ENCODE measurements at places on chromosomes 6 and 20. TPM values are rescaled to one million over a fixed set of nuclear protein-coding genes. Genes with fewer than 3 reads are reported as not detected.

- DNase-seq = no peak
Measured at GRCh38 chr20:39356908-39357307, 394.8 kb downstream of the DHX35 start.

GRCh38 chr20:33839591-33839990 lies 28.4 kb downstream of the CHMP4B start:
- no peak for DNase-seq

DNA sequence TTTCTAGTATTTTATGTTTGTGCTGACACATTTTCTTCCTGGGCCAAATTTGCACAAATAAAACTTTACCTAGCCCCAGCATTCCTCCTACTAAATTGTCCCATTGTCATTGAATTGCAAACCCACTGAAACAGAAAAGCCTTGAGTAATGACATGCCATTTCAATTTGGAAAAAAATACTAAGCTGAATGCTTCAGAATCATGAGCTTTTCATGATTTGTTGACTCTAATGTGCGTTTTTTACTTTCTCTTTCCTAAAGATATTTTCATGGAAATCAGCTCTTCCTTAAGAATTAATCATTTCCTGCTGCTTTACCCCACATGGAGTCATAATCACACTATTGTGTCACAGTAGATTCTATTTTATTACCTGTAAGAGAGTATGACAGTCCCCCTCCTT lies 47.4 kb downstream of the TRDN start:
- no peak for DNase-seq

DNA sequence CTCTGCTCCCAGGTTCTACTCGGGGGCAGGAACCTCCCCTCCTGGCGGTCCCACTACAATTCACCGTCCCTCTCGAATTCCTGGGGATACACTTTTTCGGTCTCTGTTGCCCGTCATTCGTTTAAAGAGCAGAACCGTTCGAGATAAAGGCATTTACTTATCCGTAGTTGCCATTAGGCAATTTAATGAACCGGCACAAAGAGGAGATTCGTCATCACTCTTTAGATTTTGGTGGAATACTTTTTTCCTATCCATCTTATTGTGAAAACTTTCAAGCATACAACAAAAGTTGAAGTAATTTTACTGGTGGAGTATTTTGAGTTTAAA lies 1.2 kb upstream of the CD24 start:
- DNase-seq = no peak

GRCh38 chr6:388202-388903 lies 3.2 kb upstream of the IRF4 start:
- no peak for DNase-seq

- DNase-seq = no peak
Measured at GRCh38 chr20:51444467-51444866, 98.1 kb downstream of the NFATC2 start.

GRCh38 chr6:111598181-111598580 lies 7.5 kb downstream of the TRAF3IP2 start:
- no peak for DNase-seq

SLC22A2 gene
- total RNA-seq = not detected
